ENCODE measurements at places on chromosomes 6 and 20.

- no peak for DNase-seq
Measured at GRCh38 chr20:16904751-16905150, 156.6 kb downstream of the OTOR start.

DNA sequence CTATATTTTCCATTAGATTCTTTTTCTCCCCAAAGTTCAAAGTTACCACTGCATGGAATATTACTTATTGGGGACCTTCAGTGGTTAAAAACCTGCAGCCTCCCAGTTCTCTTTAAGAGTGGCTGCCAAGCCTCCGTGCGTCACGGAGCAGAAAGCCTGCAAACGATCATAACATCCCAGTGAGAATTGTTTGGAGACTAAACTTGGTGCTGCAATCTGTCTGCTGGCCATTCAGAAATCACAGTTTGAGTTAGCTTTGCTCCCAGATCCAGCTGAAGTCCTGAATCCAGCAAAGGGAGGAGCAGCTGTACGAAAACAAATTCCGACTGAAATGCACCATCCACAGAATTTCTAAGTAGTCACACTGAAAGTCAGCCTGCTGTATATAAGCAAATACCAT lies 213.5 kb upstream of the PDE10A start:
- DNase-seq, result peak; percentile 77

DNA sequence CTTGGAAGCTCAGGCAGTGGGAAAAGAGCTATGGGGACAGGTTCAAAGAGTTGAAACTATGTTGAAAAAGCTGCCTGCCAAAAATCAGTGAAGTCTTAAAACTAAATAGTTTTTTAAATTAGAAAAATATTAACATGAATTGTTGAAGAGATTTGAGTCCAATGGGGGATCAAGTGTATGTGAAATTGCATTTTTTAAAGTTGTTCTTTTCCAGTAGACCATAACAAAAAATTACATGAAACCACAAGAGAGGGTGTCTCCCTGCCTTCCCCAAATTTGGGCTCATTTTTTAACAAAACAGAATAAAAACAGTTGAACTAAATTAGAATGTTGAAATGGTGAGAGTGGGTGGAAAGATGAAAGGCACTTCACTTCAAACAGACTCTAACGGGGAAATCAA lies 31.5 kb upstream of the COL10A1 start:
- DNase-seq, result no peak

- no peak for DNase-seq
Measured at GRCh38 chr6:152984513-152984872, 1.7 kb upstream of the FBXO5 start.

GRCh38 chr20:63314566-63315239 lies 21.7 kb downstream of the COL20A1 start:
- DNase-seq, result peak; percentile 18

GRCh38 chr6:116158641-116159040 lies 32.7 kb upstream of the COL10A1 start:
- DNase-seq, result no peak

DNA sequence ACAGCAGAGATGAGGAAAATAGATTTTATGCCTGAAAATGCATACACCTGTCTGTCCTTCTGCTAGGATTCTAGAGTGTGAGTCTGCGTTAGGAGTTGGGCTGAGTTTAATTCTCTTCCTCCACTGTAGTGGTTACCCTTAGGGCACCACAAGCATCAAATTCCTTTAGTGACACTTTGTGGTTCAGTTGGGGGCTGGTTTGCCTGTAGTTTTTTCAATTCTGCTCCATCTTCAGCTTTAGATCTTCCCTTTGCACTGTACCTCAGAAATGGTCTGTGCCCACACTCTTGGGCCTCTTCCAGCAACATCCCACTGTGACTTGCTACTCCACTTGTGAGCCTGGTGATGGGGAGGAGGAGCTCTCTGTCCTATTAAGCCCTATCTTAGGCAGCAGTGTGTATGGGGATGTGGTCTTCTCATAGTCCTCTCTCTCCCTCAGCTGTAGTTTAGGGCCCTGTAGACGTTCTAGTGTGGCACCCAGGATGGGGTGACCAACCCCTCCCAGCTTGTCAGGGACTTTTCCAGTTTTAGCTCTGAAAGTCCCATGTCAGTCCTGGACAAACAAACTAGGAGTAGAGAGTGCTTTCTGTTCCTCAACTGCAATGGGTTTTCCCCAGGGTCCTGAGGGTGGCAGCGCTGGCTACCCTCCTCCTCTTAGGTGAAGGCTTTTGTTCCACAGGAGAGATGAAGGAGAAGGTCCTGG lies 19.7 kb upstream of the OGFRL1 start:
- no peak for DNase-seq
